Left renal cortex interstitium (tissue), 4 donors: ENCODE measurements at places on chromosomes 3 and 15. TPM values are rescaled to one million over a fixed set of nuclear protein-coding genes. Genes with fewer than 3 reads are reported as not detected.

DNA sequence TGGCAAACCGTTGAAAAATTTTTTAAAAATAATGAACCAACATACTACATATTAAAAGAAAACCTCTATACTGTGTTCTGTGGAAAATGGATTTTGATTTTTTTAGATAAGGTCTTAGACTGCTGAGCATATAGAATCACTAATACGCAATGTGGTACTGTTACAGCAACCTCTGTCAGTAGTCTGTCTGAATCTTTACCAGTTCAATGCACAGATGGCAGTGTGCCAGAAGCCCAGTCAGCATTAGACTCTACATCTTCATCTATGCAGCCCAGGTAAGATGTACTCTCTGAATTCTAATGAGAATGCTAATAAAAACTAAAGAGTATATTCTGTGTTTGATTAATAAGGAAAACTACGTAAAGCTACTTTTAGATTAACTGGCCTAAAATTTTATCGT, 31.3 kb upstream of the FAH start:
- no peak for DNase-seq

- no peak for DNase-seq
Observed at GRCh38 chr3:159187232-159187631, 385.4 kb downstream of the MFSD1 start.

DNA sequence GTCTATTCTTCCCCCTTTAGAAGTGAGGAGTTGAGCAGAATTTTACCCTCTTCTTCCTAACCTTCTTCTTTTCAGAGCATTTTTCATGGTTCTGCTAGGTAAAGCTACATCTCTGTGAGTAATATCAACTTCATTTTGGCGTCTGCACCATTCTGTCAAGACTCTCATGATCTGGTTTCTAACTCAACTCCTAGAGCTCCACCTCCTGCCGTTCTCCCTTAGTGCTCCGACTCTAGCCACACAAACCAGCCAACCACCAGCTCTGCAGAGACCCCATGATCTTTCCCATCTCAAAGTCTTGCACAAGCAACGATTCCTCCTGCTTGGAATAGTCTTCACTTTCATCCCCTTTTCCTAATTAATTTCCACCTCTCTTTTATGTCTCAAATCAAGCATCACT, 193.9 kb upstream of the TMC3 start:
- DNase-seq: no peak

DNA sequence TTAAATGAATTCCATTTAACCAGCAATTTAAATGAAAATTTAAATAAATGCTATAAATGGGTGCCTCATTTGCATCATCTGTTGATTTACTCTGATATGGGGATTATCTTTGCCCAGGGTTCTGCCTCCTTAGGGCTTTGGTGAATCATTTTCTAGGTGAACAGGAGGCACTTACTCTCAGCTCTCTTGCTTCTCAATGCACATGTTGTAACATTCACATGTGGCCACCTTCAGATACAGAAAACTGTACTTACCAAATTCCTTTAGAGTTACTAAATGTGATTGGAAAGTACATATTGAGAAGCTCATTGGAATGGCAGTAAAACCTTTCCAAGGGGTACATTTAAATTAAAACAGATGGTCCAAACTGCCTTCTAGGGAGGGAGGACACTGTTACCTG, 20.8 kb downstream of the GADL1 start:
- no peak for DNase-seq

DNA sequence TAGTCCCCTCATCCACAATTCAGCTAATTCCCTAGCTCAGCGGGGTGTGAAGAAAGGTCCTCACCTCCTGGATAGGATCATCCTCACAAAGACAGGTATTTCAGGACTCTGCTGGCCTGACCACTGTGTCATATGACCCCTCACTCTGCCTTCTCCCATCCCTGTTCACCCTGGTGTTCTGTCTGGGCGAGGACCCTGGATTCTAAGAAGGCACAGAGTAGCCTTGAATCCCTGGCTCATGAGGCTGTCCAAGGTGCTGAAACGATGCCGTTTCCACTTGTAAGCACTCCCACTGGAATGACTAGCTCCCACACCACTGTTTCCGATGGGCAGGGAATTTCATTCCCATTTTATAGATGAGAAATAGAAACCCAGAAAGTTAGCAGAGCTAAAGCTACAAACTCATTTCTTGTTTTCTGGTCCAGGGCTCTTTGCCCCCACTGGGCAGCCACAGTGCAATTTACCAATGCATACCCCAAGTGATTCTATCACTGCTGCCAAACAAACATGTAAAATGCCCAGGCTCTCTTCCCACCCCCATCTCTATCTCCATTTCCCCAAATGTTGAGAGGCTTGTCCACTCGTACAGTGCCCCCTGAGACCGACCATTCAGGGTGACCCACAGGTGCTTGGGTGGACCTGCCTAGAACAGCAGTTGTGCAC, 83.2 kb downstream of the RAB11A start:
- peak; percentile 46 for DNase-seq

- DNase-seq: no peak
Observed at GRCh38 chr3:6216135-6217026, 644.5 kb upstream of the GRM7 start.

DNA sequence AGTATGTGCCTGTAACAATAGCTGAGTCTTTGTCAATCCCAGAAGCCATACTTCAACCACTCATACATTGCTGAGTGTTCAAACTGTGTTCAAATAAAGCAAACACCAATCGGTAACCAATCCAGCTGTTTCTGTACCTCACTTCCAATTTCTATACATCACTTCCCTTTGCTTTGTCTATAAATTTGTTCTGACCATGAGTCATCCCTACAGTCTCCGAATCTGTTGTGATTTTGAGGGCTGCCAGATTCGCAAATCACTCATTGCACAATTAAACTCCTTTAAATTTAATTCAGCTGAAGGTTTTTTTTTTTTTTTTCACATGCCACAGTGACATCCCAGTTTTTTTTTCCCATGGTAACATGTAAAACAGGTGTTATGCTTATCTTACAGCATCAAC, 870.3 kb downstream of the NAALADL2 start:
- DNase-seq: no peak

DNA sequence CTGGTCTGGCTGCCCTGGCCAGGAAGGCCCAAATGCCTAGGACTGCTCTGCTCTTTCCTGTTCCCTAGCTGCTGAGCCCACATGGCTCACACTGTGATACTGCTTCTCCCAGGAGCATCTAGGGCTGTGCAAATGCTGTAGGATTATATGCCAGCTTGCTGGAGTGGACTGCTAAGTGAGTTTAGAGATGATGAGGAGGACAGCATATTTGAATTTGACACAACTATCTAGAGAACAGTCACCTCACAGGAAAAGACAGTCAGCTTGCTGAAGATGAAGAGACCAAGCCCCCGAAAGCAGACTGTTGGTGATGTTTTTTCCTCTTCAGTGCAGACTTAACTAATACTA, 39.2 kb downstream of the CLEC3B start:
- no peak for DNase-seq

GRCh38 chr3:181696626-181697230, 15.0 kb upstream of the SOX2 start:
- no peak for DNase-seq

- DNase-seq: no peak
Observed at GRCh38 chr3:57006949-57007419, 53.5 kb upstream of the SPATA12 start.

GRCh38 chr3:75176937-75177336, 487.2 kb upstream of the FRG2C start:
- DNase-seq: no peak

- DNase-seq: no peak
Observed at GRCh38 chr3:50816894-50817293, 142.2 kb downstream of the DOCK3 start.

DNA sequence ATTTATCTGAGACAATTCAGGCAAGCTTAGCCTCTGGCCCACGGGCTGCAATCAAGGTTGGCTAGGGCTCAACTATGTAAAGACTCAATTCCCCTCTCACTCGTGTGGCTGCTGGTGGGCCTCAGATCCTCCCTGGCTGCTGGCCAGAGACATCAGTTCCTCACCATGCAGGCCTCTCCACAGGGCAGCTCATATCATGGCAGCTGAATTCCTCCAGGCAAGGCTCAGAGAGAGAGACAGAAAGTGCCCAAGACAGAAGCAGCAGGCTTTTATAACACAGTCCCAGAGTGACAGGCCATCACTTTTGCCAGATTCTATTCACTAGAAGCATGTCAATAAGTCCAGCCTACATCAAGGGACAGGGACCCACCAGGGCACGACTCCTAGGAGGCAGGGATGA, 63.2 kb downstream of the XXYLT1 start:
- DNase-seq: no peak

DNA sequence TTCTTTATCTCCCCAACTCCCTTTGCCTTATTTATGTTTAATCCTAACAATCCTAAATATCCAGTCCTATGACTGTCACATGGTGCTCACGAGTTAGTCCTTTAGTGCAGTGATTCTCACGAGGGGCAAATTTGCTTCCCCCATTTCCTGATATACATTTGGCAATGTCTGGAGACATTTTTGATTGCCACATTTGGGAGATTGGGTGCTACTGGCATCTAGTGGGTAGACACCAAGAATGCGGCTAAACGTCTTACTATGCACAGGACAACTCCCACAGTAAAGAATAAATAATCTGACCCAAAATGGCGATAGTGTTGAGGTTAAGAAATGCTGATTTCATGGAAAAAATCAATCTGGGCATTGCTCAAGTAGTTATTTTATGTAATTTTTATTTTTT, 466.5 kb downstream of the ROBO2 start:
- DNase-seq: no peak

DNA sequence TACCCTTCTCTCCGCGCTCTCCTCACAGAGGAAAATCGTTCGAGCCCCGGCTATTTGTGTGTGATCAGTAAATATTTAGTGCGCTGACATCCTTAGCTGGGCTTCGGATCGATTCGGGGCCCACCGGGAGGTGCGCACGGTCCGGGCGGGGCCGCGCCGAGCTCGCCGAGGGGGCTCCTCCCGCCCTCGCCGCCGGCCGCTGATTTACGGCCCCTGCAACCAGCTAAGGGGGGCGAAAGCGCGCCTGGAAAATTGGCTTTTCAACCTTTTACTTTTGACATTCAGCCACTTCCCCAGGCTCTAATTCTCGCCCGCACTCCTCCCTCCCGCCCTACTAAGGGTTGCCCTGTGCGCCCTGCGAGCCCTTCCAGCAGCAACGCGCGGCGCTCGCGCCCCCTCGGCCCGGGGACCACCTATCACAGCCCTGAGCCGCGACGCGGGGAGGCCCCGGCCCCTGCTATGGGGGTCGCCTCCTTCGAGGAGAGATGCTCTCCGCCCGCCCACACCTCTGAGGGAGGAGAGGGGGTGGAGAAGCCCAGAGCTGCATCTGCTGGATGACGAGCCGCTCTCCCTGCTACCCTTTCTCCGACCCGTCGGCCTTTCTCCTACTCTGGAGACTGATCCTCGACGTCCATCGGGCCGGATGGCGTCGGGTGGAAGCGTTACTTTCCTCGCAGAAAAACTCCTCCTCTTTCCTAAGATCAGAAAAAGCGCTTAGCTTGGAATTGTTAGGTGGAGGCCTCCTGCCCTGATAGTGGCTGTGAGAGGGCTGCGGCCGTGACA, 7.8 kb upstream of the NR2F2 start:
- DNase-seq: peak; percentile 67

- no peak for DNase-seq
Observed at GRCh38 chr3:117547956-117548550, 838.5 kb downstream of the TUSC7 start.

DNA sequence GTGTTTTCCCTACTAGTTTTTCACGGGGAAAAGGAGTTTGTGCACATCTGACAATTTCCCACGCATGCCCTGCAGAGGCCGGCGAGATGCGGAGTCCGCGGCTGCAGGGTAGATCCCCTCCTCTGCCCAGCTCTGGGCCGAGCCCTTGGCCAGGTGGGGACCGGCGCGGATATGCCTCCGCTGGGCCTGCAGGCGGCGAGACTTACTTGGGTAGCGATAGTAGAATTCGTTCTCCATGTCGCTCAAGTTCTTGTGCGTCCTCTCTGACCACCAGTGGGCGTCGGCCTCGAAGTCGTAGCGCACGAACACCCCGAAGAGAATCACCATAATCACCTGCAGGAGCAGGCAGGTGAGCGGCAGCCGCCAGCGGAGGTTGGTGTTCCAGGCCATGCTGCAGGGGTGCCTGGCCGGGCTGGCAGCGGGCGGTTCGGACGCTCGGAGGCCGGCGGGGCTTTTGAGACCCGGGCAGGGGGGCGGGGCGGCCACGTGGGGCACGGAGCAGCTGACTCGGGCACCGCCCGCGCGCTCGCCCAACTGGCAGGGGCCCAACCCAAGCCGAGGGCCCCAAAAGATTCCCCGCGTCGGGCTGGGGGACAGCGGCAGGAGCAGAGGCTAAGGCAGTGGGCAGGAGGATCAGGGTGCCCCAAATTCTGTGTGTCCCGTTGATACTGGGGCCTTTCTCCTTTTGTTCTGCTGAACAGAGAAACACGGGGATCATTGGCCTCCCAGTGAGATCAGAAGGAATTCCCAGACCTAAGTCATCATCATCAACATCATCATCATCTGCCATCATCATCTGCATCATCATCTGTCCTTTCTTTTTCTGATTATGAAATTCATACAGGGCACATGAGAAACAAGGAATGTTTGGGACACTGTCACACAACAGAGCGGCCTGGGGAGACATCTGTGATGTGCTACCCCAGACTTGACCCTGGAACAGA, at the start of gene RHCG:
Gene RHCG, minus strand, starts transcription at position 429 of the 944 bp plus-strand sequence. Its CDS starts 39 bp downstream, at position 390.
- no peak for DNase-seq

GRCh38 chr3:144127014-144127413, 155.4 kb downstream of the DIPK2A start:
- no peak for DNase-seq

- no peak for DNase-seq
Observed at GRCh38 chr3:49707113-49707480, 12.4 kb downstream of the AMIGO3 start.

- no peak for DNase-seq
Observed at GRCh38 chr3:8481380-8481779, 20.2 kb upstream of the LMCD1 start.

GRCh38 chr3:107065094-107065861, 312.0 kb upstream of the CCDC54 start:
- DNase-seq: no peak

- no peak for DNase-seq
Observed at GRCh38 chr3:18937574-18937973, 210.7 kb upstream of the KCNH8 start.

GRCh38 chr3:171752329-171752728, 58.0 kb downstream of the PLD1 start:
- DNase-seq: no peak

- no peak for DNase-seq
Observed at GRCh38 chr3:129966876-129967275, 7.6 kb upstream of the TRH start.

Gene SPINK8
- polyA plus RNA-seq: 0.55 TPM

Gene SLC4A7
- 17.0 TPM for polyA plus RNA-seq

Gene CATSPER2
- 1.6 TPM for polyA plus RNA-seq

Gene ACVR2B
- 21.3 TPM for polyA plus RNA-seq

Gene SCN5A
- 2.1 TPM for polyA plus RNA-seq

Gene CASR
- 25.1 TPM for polyA plus RNA-seq

Gene TRAT1
- polyA plus RNA-seq: not detected

Gene RHCG
- 2.1 TPM for polyA plus RNA-seq

Gene INSYN1
- 22.4 TPM for polyA plus RNA-seq

Gene PDE12
- polyA plus RNA-seq: 14.5 TPM

Gene KBTBD13
- 0.05 TPM for polyA plus RNA-seq

Gene ISLR2
- 0.93 TPM for polyA plus RNA-seq

Gene C3orf22
- 0.14 TPM for polyA plus RNA-seq
